NCI-H1694 treated with DMSO at 0.1 percent for 48 hours (cell line): ENCODE measurements at places on chromosomes 7 and 10.

GRCh38 chr10:94065362-94065761 lies 71.6 kb downstream of the PLCE1 start:
- no peak for DNase-seq

GRCh38 chr7:152435384-152436110 lies at the start of gene KMT2C:
Gene KMT2C (minus strand): TSS chr7:152436003. CDS start chr7:152435786, 217 bp downstream.
- no peak for DNase-seq

DNA sequence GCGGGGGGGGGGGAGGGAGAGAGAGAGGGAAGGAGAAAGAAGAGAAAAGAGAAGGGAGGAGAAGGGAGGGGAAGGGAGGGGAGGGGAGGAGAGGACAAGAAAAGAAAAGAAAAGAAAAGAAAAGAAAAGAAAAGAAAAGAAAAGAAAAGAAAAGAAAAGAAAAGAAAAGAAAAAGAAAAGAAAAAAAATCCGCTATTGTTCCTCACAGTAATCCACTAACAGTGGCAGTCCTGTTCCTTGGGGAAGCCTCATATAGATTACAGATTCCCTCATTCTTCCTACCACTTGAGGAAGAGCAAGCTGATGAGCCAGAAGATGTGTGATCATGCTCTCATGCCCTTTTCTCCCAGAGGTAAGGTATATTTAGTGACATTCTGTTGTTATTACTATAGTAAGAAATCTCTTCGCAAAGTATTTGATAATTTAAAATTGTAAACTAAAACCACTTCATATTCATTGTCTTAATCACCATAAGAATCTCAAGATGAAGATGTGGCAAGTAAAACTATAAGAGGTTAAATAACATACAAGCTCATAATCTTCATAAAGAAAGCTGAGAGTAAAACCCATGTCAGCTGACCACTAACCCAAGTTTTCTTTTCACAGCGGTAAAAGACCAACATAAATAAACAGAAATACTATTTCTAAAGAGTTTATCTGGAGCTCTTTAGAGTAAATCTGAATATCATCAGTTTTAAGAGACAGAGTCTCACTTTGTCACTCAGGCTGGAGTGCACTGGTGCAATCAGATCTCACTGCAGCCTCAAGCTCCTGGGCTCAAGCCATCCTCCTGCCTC lies 128.1 kb downstream of the JMJD1C start:
- DNase-seq, result no peak

- no peak for DNase-seq
Measured at GRCh38 chr7:47482013-47482875, 99.7 kb downstream of the TNS3 start.

- no peak for DNase-seq
Measured at GRCh38 chr7:55081068-55081467, 62.3 kb downstream of the EGFR start.

- DNase-seq, result no peak
Measured at GRCh38 chr7:91949221-91950009, 8.8 kb downstream of the AKAP9 start.

- no peak for DNase-seq
Measured at GRCh38 chr7:22572937-22573336, 72.9 kb upstream of the STEAP1B start.

DNA sequence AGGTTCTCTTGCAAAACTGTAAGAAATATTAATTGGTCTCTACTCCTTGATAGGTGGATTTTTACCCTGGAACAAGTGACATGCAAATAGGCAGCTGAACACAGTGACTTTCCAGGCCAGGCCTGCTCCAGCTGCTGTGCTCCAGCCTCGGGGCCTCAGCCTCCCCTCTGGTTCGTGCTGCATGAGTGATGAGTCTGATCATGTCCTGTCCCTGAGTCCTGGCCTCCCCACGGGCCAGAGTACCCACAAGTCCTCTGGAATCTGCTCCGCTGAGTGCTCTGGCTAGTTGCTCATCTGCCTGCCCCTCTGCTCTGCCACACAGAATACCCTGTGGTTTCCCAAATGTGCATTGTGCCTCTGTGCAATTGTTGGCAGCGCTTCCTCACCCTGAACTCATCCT lies 80.1 kb upstream of the PDZD8 start:
- DNase-seq, result no peak

- no peak for DNase-seq
Measured at GRCh38 chr7:18455606-18456005, 39.9 kb upstream of the HDAC9 start.

GRCh38 chr7:20299647-20300312 lies 30.9 kb upstream of the ITGB8 start:
- DNase-seq, result no peak

DNA sequence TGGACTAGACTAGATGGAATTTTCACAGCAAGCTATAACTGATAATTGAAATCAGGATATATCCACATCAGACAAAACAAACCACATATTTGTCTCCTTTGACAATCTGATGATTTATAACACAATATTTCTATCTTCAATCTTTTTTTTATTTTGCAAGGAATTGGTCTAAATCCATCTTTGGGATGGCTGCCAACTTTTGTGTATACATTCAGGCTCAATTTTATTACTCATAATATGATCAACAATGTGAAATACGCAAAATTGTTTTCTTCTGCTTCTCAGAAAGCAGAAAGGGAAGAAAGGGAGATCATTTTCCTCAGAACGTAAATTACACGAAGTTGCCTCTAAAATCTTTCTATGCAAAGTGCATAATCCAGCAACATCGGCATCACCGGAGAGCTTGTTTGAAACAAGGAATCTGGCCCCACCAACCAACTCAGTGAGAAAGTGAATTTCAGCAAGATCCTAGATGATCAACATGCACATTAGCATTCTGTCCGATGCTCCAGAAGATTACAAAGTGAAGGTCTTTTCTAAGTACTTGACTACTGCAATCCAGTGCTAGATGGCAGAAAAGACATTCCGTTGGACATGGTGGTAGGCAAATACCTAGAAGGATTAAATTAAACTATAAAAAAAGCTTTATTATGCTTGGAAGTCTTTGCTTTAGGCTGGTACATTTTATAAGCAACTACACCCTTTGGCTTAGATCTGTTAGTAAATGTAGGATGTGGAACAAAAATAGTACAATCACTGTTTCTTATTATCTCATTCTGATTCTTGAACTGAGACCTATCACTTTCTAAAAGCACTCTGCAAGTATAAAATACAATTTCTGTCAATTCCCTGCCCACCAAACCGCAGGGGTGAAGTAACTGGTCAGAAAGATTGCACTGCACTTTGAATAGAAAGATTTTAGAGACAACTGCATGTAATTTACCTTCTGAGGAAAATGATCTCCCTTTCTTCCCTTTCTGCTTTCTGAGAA lies 126.4 kb upstream of the RSU1 start:
- no peak for DNase-seq

GRCh38 chr7:20529260-20529659 lies 86.2 kb upstream of the ABCB5 start:
- no peak for DNase-seq

DNA sequence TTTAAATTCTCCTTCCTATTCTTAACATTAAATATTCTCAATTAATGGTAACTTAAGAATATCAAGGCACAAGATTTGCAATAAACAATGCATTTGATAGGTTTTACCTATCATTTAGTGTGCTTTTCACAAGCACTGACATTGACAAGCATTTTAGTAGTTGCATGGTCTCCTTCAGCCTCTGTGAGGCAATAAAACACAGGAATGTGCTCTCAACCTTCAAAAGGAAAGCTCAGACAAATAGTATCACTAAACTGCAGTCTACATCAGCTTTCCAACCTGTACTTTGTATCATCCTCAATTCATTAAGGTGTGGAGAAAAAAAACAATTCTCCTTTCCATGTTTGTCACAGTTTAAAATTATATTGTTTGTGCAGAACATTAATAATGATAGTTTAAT lies 51.1 kb upstream of the TSPAN13 start:
- DNase-seq, result no peak

DNA sequence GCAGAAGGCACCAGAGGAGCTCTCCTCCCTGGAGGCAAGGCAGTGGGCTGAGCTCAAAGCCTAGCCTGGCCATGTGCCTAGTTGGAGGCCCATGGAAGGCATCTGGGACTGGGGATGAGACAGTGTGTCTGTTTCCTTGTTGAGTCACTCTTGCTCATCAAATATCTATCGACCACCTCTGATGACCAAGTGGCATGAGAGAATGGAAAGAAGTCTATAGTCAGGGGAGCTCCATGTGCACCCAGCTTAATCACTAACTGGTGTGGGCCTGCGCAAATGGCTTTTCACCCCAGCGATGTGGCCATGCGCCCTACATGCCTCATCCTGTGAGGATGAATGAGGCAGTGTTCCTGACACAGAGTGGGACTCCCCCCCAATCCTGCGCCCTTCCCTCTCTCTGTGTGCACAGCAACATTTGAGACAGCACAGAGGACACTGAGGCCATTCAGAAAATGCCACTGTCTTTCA lies 229.9 kb downstream of the RPS24 start:
- no peak for DNase-seq

DNA sequence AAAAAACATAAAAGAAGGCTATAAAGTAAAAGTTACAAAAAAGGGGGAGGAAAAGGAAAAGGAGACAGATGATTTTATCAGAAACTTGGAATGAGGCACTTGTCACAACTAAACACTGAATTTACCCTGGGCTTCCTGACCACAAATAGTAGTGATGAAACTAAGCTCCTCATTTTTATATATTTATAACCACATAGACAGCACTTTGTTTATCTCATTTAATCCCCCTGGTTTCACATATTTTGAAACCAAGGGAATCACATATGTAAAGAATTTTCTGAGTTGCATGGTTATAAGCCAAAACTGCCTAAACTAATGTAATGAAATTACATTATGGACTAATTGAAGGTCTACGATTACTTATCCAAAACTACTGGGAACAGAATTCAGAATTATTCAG lies 39.6 kb upstream of the MET start:
- no peak for DNase-seq

DNA sequence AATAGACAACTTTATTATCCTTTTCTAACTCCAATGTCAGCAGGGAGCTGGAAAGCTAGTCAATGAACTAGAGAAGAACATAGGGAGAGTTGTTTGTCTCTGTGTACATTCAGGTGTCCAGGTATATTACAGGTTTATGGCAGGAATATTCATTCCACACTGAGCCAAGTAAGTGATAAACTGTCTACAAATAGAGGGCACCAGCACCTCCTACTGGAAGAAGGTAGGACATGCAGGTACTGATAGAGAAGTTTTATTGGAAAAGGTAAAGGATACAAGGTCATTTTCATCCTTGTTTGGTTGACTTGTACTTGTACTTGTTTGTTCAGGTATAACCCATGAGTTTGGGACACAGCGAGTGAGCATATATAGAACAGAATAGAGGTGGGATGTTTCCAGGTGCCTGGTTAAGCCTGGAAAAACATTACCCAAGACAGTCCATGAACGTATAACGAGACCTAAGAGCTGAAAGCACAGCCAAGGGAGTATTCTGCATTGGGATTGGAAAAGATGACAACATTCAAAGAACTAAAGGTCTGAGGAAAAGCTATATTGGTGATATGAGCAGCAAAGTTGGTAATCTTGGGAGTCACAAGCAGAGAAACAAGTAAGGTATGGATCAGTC lies 61.4 kb upstream of the PPP1R3C start:
- peak; percentile 62 for DNase-seq

DNA sequence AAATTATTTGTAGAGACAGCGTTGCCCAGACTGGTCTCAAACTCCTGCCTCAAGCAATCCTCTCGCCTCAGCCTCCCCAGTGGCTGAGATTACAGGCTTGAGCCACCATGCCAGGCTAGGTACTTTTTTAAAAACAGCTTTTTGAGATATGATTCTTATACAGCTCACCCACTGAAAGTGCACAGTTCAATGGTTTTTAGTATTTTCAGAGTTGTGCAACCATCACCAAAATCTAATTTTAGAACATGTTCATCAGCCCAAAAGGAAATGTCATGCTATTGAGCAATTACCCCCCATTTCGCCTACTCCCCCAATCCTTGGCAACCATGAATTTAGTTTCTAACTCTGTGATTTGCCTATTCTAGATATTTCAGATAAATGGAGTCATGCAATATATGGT lies 73.7 kb downstream of the EVX1 start:
- DNase-seq, result no peak

DNA sequence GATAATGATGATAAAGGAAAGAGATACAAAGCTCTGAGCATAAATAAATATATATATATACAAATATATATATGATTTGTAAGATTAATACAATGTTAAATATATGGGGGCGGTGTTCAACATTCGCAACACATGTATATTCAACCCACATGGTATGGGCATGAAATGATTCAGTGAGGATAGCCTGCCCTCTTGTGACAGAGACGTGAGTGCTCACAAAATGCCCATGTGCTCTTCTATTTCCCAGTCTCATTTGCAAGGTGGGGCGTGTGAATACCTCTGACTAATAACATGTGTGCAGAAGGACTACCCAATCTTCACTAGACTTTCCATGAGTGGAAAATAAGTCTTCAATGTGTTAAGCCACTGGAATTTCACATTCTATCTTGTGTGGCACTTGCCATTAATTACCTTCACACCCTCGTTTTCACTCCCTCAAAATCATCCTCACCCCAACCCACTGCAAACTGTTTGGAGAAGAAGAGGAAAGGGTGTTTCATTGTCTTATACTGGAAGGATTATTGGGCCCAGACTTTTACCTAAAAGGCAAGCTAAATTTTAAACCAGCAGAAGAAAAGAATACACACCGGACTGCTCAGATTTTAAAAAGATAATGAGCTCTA lies 26.9 kb downstream of the ASAH2 start:
- DNase-seq, result peak; percentile 60

DNA sequence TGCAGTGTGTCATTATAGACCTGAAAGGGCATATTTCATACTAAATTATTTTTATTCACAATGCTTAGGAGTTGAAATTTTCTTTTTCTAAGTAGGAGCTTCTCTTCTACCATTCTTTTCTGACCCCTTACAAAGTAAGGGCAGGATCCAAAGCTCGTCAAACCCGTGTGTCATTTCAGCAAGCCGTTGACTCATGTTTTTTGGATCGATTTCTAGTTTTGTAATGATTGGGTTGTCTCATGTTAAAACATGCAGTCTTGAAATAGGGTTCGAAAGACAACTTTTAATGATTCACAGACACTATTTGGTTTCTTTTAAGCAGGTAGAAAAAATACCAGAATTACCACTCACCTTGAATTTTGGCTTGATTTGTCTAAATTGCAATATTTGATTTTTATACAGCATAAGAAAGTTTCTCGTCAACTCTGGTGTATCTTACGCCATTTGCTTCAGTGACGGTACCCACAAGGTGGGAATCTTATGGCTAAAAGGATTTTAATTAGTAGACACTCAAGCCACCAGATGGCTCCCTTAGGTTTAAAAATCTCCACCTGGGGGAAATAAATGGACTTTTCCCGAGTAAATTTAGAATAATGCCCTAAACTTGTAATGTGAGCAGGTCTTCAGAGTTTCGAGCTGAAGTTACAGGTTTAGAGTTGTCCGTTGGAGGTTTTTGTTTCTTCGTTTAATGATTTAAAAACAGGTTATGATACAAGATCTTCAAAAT lies 283.4 kb downstream of the CCDC3 start:
- DNase-seq, result no peak
